Hematopoietic multipotent progenitor cell treated with erythropoietin and hydrocortisone succinate and interleukin-3 and kit ligand, for 17 days (in vitro differentiated cells): ENCODE measurements at places on chromosomes 2 and 18.

GRCh38 chr2:53490659-53491058 is 276.9 kb upstream of the CHAC2 start:
- no peak for DNase-seq

- no peak for DNase-seq
These were observed 256.0 kb downstream of the EIPR1 start for GRCh38 chr2:3121601-3122000.

GRCh38 chr2:55137024-55137958 is 87.0 kb upstream of the RTN4 start:
- no peak for DNase-seq

- no peak for DNase-seq
These were observed 21.5 kb upstream of the PDE1A start for GRCh38 chr2:182448371-182448770.

- no peak for DNase-seq
These were observed 7.6 kb downstream of the HIBCH start for GRCh38 chr2:190311893-190312634.

DNA sequence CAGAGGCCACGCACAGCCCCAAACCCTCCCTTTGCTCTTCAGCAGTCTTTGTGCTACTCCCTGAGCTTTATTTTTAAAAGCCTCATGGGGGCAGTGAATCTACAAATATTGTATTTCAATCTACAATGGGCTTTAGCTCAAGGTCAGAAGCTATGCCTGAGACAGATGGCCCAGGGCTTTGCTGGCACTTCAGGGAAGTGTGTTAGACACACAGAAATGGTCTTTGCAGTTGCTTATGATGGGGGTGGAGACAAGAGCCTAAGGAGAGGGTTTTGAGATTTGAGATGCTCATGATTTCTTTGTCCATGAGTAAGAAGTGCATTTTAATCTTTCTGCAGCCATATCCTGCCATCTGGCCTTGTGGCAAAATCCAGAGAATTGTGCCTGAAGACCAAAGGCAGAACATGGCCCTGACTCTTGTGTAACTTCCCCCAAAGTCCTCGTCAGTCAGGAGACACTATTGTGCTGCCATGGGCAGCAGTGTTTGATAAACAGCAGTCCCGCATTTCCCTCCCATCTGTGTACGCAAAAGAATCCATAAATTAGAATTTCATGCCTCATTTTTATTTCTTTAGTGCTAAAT is 92.6 kb downstream of the VAPA start:
- no peak for DNase-seq
